ENCODE measurements at places on chromosomes 7 and 10.

DNA sequence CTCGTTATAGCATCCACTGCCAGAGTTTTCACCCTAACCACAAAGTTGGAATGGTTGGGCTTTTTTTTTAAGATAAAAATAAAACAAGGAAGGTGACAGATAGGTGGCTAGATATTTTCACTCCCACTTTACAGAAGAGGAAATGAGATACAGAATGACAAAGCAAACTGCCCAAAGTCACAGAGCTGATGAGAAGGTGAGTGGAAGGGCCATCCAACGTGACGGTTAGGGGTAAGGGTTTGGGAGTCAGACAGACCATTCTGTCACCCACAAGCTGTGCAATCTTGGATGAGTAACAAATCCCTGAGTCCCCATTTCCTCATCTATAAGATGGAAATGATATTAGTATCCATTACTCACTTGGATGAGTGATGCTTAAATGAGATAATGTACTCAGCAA, 106.9 kb upstream of the PDLIM1 start:
- DNase-seq = no peak

DNA sequence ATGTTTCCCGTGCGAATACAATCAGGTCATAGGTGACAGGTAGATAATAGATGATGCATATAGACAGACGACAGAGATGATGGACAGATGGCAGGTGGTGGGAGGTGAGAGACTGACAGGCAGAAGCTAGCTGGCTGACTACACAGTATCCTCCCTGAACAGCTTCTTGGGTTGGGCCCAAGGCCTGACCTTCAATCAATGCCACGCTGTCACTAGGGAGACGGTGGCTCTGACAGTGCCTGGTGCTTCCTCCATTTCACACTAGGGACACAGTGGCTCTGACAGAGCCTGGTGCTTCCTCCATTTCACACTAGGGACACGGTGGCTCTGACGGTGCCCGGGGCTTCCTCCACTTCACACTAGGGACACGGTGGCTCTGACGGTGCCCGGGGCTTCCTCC, 200.1 kb downstream of the DIP2C start:
- DNase-seq = no peak

- no peak for DNase-seq
Observed at GRCh38 chr7:7771452-7771851, 53.0 kb upstream of the RPA3 start.

GRCh38 chr10:93069245-93069561, 4.5 kb upstream of the CYP26A1 start:
- DNase-seq = no peak

GRCh38 chr7:151505433-151505832, 14.3 kb downstream of the RHEB start:
- no peak for DNase-seq

DNA sequence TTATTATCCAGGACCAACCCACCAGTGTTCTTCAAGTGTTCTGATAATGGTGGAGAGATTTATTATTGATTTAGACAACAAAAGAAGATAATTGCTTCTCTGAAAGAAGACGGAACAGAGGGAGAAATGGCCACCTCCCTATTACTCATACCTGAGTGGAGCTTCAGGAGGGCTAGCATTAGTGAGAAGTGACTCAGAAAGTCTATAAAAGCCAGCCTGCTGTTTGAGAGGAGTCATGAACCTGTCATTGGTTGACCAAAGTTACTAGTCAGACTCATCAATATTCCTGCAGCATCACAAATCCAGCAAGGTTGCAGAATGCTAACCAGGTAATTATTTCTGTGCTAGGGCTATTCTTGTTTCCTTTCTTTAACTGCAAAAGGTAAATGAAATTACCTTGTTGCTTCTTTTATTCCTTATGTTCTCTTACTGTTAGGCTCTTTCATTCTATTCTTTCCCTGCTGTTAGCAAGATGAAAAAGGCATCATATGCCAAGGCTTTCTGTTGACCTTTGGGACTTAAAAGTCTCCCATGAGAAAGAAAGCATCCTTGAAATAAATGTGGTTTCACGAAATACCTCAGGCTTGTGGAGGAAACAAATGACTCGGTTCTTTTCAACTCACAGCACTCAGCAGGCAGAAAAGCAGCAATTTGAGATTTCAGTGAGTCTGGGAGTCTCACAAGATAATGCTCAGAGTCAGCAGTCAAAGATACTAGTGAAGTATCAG, 256.4 kb upstream of the PHYHIPL start:
- no peak for DNase-seq

GRCh38 chr10:22978287-22978686, 50.4 kb downstream of the ARMC3 start:
- no peak for DNase-seq

GRCh38 chr10:72043016-72043834, 45.1 kb downstream of the SPOCK2 start:
- DNase-seq = no peak

GRCh38 chr10:6426317-6426716, 153.8 kb downstream of the PRKCQ start:
- DNase-seq = no peak

- DNase-seq = no peak
Observed at GRCh38 chr7:71633551-71634008, 501.6 kb downstream of the GALNT17 start.

GRCh38 chr7:47458057-47458456, 123.9 kb downstream of the TNS3 start:
- no peak for DNase-seq

GRCh38 chr7:151013733-151014497, 10.4 kb downstream of the ATG9B start:
- DNase-seq = peak; percentile 74

GRCh38 chr10:30092151-30092790, 32.9 kb upstream of the JCAD start:
- no peak for DNase-seq

DNA sequence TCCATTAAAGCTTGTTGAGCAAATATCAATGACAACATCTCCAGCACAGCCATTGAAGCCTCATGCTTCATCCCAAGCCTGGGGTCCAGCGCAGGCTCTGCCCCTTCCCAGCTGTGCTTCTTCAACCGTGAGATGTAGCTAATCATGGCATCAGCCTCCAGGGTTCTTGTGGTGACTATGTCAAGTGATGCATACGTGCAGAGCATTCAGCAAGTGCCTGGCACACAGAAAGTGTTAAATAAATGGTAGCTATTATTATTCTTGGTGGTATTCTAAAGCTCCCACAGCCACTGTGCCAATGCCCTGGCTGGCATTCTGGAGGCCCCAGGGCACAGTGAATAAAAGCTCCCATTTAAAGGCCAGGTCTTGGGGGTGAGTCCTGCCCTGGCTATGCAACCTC, 146.6 kb downstream of the WDR11 start:
- DNase-seq = no peak

DNA sequence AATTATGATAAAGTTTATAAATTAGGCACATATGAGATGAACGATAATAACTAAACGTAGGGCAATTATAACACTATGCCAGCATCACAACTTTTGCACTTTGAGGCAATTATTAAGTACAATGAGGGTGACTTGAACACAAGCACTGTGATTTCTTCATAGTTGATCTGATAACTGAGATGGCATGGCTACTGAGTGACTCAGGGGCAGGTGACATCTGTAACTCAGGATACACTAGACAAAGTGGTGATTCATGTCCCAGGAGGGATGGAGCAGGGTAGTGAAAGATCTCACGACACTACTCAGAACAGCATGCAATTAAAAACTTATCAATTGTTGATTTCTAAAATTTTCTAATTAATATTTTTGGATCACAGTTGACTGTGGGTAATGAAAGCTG, 98.3 kb upstream of the ARHGAP21 start:
- DNase-seq = no peak

- DNase-seq = no peak
Observed at GRCh38 chr7:96359876-96360275, 38.0 kb upstream of the SLC25A13 start.

DNA sequence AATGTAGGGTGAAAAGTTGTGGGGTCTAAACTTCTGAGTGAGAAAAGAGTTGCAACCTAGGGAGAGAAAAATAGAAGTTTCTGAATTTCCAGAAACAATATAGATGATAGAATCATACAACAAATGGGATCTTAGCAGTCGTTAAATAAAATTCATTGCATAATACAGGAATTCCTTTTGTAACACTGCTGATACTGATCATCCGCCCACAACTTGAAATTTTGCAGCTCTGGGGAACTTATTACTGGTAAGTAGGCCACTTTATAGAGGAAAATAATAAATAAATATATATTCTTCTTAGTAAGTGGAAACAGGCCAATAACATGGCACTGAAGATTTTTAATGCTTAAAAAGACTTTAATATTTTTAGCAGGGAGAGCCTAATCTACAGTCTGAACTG, 81.9 kb upstream of the SMIM30 start:
- no peak for DNase-seq

- no peak for DNase-seq
Observed at GRCh38 chr7:106523482-106523881, 137.5 kb downstream of the CCDC71L start.

- DNase-seq = no peak
Observed at GRCh38 chr7:129751916-129752315, 140.4 kb downstream of the NRF1 start.

DNA sequence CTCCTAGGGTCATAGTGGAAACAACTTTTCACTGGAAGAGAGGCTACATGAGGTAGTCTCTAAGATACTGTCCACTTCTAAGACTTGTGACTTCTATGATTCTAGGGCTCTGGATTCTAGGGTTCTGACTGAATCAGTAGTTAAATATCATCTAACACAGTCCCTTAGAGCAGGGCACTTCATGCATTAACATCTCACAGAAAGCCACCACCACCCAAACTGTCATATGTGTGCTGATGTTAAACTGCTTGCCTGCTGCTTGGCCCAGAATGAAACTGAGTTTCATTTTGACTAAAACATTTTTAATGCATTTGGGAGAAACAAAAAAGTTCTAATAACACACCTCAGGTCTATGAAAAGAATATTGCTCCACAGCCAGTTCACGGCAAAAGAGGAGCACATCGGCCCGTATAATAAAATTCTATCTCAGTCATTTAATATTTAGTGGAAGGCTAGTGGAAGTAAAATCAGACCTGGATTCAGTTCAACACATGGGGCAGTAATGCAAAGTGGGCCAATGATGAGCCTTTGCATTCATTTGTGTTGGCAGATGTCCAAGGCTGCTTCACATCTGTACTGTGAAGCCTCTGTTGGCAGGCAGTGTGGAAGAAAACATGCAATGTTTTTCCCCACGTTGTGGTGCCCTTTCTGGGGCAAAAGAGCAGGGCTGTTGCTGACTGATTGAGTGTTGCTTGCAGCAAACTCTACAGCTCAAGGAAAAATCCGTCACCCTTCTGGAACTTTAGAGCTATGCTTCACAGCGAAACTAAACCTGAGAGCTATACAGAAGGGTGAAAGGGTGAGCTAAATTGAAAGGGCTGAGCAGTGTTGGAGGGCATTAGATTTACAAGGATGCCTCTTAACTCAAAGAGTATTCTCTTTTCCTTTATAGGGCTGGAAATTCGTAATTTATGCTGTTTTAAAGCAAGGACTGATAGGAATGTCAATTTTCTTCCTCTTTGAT, 33.5 kb upstream of the AUTS2 start:
- DNase-seq = no peak

DNA sequence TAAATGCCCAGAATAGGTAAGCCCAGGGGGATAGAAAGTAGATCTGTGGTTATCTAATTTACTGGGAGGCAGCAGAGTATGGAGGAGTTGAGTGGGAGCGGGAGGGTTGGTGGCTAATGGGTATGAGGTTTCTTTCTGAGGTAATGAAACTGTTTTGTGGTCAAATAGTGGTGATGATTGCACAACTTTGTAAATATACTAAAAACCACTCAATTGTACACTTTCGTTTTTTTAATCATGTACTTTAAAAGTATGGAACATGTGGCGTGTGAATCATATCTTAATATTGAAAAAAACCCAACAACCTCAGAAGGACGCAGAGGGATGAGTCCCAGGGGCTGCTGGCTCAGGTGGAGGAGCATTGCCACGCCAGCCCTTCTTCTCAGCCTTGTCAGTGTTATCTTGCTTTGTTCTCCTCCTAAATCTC, 118.1 kb downstream of the WDR11 start:
- DNase-seq = no peak

GRCh38 chr10:133182791-133183645, 23.0 kb downstream of the KNDC1 start:
- DNase-seq = no peak

- DNase-seq = no peak
Observed at GRCh38 chr10:97273700-97274099, 18.7 kb downstream of the ARHGAP19 start.

- no peak for DNase-seq
Observed at GRCh38 chr7:148535217-148535616, 55.3 kb upstream of the C7orf33 start.

- no peak for DNase-seq
Observed at GRCh38 chr10:58836176-58836700, 323.6 kb downstream of the BICC1 start.

- peak; percentile 43 for DNase-seq
Observed at GRCh38 chr10:97683556-97684367, 3.3 kb downstream of the AVPI1 start.

DNA sequence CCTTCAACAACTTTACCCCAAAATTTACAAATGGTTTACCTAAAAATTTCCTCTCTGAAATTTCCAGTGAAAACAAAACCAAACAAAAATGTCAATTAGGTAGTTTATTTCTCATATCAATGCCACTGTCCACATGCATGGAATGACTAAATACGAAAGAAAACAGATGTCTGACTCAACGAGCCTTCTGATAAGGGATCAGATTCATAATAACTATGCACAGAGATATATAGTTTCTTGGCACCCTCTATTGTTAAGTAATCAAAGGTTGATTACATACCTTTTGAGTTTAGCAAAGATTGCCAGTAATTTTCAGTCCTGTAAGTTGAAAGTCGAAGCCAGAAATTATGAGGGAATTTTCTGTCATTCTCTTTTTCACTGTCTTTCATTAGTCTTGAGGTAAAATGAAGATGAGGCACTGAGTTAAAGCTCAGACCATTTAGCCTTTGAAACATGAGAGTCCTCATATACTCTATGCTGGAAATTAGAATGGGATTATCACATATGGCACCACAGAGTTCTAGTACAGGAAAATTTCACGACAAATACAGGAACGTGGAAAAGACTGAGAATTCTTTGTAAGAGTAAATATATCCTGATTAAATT, 519.1 kb upstream of the ANKRD30A start:
- no peak for DNase-seq

- DNase-seq = no peak
Observed at GRCh38 chr7:140060243-140060630, 2.5 kb downstream of the PARP12 start.

GRCh38 chr7:85062651-85063050, 124.2 kb downstream of the SEMA3D start:
- DNase-seq = no peak

- DNase-seq = no peak
Observed at GRCh38 chr7:26441002-26441521, 149.4 kb downstream of the SNX10 start.
